Umbilical cord (tissue), 2 donors: ENCODE measurements at places on chromosomes 16 and 17.

DNA sequence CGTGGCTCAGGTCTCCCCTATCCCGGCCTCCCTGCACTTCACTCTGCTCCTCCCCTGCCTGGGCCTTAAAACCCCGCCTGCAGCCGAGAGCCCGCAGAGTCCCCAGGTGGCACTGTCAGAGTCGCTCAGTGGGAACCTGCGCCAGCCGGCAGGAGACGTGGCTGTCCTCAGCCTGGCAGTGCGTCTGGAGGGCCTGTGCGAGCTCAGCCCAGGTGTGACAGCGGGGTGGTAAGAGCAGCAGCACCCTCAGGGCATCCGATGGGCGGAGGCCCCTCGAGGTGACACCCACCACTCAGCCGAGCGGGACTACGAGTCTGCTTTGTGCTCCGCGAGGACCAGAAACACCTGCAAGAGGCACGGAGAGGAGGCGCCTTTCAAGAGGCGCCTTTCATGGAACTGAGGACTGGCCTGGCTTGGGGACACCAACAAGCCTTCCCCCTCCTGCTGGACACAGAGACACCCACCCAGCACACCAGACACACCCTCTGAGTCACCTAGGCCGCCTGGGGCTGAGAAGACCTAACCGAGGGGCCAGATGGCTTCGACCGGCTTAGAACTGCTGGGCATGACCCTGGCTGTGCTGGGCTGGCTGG, at the start of gene CLDN9:
TSS of gene CLDN9 (plus strand) at position 96 of the 593 bp plus-strand sequence. CDS start at position 536, 440 bp downstream.
- DNase-seq = no peak

DNA sequence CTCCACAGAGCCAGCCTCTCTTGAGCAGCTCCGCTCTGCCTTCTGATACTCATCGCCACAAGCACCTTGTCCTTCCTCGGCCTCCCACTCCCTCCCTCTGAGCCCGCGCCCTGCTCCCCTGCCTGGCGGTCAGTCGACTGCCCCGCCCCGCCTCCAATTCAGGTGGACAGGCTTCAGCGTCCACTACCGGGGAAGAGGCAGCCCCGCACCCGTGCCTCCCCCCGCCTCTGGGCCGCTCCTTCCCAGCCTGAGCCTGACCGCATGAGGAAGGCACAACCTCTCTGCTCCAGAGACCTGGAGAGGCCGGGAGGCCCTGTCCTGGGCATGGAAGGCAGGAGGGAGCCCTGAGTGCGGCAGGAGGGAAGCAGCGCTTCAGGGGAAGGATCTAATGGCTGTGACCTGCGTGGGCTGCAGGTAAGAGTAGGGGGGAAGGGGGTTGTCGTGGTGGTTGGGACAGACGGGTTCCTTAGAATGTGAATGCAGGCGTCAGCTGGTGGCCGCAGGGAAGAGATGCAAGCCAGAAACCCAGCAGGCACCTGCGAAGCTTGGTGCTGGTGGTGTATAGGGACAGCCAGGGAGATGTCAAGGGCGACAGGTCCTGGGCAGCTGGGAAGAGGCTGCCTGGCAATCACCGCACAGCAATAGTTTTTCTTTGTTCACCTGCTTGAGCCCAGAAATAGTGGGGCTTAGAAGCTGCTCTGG, 3.0 kb upstream of the SLC6A4 start:
- no peak for DNase-seq

GRCh38 chr16:75372236-75372856, 61.0 kb downstream of the CFDP1 start:
- no peak for DNase-seq

- DNase-seq = no peak
Observed at GRCh38 chr17:8332688-8333087, 7.0 kb upstream of the ODF4 start.

- DNase-seq = peak; percentile 94
Observed at GRCh38 chr17:75048249-75048878, 1.3 kb downstream of the KCTD2 start.

DNA sequence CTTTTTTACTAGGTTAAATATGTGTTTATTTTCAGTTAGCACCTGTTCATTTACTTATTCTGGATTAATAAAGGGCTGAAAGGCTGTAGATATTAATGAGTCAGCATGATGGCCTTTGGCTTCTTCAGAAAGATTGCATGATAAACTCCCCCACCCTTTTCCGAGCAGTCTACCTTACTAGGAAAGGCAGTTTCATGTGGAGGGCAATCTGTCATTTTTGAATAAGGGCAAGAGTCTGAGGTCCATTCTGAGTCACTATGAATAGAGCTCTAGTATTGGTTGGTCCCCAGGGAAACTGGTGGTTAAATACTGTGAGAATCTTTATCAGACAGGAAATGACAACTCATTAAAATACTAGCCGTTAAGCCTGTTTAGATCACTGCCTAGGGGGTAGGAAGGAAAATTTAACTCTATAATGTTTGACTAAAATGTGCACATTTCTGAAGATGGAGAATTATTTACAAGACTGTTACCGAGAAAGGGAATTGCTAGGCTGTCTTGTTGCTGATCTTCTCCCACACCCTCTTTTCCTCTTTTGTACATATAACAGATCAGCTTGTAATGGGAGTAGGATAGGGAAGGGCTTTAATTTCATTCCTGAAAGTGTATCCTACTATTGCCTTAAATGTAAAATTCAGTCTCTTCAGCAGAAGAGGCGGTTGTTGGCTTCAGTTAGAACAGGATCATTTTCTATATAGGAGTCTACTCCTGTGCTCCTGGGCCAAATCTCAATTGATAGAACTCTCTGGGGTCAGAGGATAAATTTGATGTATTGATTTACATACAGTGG, 63.3 kb downstream of the TUBD1 start:
- peak; percentile 75 for DNase-seq

DNA sequence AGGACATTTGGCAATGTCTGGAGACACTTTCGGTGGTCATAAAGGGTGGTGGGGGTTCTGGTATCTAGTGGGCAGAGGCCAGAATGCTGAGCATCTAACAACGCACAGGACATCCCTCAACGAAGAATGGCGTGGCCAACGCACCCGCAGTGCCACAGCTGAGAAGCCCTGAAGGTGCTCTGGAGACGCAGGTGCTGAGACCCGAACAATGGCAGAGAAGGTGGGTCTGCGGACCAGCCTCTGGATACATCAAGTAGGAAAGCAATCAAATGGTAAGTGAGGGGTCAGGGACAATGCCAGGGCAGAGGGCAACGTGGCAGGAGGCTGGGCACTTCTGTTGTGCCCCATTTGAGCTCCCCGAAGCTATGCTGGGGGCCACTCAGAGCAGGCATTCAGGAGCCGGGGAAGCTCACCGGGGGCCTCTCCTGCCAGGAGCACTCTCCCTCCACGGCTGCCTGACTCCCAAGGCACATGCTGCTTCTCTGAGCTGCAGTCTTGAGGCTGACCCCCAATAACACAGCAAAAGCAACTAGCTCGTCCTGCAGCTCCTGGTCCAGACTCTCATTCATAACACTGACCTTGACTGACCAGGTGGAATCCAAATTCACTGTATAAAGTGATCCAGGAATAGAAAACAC, 26.0 kb downstream of the SPHK1 start:
- DNase-seq = no peak

- DNase-seq = no peak
Observed at GRCh38 chr16:1097800-1098199, 1.8 kb upstream of the C1QTNF8 start.

DNA sequence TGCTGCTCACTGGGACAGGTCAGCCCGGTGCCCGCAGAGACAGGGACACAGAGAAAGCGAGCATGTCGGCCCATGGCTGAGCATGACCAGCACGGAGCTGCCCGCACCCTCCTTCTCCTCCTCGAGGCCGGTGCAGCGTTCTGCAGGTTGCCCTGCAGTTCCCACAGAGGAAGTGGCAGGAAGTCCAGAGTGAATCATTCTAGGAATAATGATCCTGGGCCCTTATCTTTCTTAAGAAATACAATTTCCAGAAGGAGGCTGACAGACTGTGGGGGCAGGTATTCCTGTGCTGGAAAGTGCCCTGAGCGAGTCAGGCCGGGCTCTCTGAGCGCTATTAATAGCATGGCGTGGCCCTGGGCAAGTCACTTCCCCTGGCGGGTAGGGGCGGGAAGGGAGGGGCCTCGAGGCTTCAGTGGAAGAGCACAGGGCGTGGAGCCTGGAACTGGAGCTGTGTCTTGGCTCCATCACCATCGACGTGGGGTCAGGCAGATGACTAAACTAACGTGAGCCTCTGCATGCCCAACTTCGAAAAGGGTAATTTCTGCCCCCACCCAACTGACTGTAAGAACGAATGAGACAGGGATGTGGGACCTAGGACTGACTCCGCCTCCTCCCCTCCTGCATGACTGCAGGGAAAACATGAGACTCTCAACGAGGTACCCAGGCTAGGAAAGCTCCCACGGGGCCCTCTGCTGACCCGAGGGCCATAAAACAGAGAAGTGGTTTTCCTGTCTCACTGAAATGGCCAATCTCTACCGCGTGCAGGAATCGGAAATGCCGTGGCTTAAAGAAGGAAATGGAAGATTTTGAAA, 9.8 kb downstream of the TMEM204 start:
- peak; percentile 67 for DNase-seq

DNA sequence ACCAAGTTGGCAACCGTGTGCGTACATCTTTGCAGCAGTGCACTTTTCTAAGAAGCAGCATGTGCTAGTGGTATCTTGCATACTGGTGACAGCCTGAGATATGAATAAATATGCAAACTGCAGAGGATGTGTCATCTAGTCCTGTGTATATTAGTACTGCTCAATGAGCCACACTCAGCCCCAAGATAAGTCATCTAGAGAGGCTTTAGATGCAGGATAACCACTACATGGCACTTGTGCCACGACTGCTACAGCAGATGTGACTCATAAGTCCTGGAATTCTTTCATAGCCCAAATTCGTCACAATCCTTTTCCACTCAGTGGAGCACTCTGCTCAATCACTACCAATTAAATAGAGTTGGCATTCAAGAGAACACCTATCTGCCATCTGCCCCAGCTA, 171.5 kb downstream of the AXIN2 start:
- DNase-seq = no peak

DNA sequence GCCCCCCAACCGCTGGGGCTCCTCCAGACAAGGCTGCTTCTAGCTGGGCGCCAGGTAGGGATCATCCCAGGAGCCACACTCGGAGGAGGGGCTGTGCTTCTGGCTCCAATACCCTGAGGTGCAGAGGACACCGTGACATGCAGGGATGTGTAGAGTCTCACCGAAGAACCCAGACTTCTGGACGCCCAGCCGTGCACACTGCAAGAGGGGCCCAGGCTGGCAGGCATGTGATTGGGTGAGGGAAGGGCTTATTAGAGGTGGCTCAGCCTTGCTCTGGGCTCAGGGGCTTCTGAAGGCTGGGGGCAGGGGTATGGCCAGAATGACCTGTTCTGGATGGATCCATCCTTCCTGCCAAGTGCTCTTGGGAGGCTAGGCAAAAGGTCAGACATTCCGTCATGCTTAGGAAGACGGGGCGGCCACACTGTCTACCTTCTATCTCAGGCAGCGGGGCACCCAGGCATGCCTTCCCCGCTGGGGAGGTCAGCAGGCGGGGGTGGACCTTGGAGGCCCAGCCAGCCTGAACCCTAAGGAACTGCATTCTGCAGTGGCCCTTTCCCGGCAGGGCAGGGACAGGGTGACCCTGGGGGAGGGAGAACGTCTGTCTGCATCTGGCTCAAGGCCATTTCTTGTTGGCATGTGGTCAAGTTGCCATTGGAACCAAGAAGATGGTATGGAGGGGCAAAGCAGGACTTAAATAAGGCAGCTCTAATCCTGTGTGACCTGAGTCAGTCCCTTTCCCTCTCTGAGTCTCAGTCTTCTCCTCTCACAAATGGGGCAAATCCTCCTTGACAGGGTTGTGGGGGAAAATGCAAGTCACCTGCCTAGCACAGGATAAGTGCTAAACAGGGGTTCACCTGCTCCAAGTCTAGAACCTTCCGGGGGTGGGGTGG, 5.8 kb upstream of the ADGRG1 start:
- DNase-seq = no peak

DNA sequence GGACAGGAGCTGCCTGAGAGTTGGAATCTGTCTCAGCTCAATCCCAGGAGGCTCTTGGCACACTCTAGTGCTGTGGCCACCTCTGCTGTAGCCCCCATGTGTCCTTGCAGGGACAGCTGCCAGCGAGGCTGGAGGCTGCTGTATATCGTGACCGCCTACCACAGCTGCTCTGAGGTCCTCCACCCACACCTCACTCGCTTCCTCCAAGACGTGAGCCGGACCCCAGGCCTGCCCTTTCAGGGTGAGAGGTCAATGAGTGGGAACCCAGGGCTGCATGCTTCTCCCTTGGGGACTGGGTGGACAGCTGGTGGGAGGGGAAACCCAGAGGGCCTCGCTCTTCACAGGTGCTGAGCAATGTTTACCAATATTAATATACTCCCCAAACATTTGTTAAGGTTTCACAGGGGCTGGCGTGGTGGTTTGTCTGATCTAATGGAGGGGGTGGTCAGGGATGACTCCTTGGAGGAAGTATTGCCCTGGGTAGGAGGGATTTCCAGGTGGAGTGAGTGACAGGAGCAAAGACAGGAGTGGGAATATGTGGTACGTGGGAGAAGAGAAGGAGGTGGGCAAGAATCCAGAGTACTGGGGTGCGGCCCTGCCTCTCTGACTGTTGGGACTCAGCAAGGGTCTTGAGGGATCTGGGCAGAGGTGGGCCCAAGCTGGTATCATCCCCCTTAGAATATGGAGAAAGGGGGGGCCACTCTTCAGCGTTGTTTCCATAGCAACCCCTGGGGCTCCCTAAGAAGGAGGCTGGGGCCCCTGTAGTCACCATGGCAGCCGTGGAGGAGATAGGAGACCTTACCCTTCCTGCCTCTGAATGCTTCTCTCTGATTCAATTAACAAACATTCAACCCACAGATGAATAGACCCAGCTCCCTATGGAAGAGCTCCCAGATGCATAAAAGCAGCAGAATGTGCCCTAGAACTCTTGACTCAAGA, 22.2 kb upstream of the ALKBH5 start:
- DNase-seq = no peak

- peak; percentile 23 for DNase-seq
Observed at GRCh38 chr16:55323637-55324271, at the start of gene IRX6. Gene IRX6, plus strand, starts transcription at chr16:55324203. Its CDS starts 889 bp downstream, at chr16:55325092.

GRCh38 chr16:55331648-55332185, 7.7 kb downstream of the IRX6 start:
- DNase-seq = no peak

DNA sequence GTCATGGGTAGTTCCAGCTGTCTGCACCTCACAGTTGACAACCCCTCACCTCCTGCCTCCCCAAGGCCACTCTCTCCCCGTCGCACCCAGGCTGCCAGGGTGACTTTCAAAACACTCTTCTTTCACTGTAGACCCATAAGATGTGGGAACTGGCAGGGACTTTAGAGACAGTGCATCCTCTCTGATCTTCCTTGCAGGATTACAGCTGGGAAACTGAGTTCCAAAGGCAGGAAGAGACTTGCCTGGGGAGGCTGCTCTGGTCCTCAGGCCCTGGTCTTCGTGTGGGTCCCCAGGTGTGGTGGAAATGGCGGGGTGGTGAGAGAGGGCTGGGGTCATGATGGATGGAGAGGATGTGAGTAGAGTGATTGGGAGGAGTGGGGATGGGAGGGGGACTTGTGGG, 21.9 kb upstream of the NKD1 start:
- DNase-seq = no peak

DNA sequence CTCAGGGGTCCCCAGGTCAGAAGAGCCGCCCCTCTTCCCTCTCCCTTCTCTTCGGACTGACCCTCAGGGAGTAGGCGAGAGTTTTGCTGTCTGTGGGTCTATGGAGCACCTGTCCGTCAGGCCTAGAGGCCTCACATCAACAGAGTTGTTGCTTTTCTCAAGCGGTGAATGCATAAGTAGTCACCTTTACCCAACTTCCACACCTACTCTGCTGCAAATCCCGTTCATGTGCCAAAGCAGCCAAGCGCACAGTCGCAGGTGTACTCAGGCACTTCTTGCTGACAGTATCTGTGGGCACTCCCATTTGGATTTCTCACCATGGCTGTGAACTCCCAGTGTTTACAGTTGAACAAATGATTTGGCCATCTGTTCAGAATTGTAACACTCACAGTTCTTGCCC, 4.0 kb upstream of the FA2H start:
- no peak for DNase-seq

- DNase-seq = no peak
Observed at GRCh38 chr17:83090444-83091256, 11.2 kb downstream of the METRNL start.
